ENCODE measurements at places on chromosomes 2 and 18.

- no peak for DNase-seq
These were observed 108.6 kb downstream of the EHBP1 start for GRCh38 chr2:62814123-62814522.

GRCh38 chr2:84908948-84909713, 3.7 kb downstream of the TMSB10 start:
- DNase-seq, result no peak

- DNase-seq, result no peak
These were observed 51.0 kb upstream of the MCFD2 start for GRCh38 chr2:46966576-46966975.

DNA sequence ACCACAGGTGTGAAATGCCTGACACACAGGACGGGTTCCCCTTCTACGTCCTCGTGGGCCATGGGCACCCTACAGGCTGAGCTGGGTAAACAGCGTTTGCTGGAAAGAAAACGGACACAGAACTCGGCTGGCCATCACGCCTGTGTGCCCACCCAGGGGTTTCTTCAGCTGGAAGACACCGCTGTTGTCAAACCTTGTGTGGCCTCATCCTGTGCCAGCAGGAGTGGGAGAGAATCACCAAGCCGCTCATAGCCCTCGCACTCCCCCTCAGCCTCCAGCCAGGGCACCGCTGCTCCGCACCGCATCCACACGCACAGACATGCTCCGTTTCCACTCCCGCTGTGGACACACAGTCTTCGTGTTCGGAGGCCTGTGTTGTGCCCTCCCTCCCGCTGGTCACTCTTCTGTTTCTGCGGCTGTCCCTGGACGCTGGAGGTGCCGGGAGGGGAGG, 161.4 kb downstream of the PXDN start:
- DNase-seq, result no peak

DNA sequence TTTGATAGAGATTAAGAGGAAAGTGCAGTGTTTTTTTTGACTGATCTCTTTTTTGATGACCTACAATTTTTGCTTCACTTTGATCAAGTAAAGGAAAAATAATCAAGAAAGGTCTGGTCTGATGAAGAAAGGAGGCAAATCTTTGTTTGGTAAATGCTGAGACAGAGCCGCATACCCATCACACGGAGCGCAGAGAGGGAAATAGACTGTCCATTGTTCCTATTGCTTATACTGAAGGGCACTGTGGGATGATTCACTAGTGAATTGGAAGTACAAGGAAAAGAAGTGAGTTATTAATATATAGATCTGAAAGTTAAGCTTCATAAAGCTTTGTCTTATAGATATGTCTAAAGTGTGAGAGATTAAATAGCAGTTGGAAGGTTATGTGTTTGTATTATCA, 455.1 kb downstream of the PLCL1 start:
- no peak for DNase-seq

GRCh38 chr2:6073191-6074088, 381.3 kb downstream of the SOX11 start:
- DNase-seq, result no peak

DNA sequence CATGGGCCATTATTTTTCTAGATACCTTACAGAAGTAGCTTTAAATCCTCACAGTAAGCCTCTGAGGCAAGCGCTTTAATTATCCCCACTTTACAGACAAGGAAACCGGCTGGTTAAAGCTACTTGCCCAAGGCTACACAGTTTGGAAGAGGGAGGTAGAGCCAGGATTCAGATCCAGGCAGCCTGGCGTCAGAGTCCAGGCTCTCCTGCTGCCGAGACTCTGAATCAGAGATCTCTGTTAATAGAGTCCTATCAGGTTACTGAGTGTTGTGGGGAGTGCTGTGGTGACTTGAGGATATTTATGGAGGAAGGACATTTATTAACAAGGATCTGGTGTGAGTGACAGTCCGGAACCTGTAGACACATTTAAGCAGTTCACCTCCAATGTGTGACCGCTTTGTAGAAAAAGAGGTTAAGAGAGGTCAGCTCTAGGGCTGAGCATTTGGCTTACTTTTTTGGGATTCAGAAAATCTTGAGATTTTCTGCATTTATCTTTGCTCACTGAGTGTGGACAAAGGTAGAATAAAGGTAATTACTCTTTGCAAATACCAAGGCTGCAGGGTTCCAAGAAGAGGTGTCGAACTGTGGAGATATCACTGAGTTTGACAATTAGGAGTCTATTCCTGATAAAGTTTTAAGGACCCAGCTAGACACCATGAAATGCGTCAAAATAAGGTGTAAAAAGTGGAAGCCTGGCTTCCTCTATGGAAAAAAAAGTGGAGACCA, 1.6 kb upstream of the CEP192 start:
- DNase-seq, result no peak

- DNase-seq, result no peak
These were observed 177.6 kb downstream of the MTX2 start for GRCh38 chr2:176446718-176447414.

- DNase-seq, result no peak
These were observed 56.1 kb upstream of the CDCA7 start for GRCh38 chr2:173298536-173299097.

DNA sequence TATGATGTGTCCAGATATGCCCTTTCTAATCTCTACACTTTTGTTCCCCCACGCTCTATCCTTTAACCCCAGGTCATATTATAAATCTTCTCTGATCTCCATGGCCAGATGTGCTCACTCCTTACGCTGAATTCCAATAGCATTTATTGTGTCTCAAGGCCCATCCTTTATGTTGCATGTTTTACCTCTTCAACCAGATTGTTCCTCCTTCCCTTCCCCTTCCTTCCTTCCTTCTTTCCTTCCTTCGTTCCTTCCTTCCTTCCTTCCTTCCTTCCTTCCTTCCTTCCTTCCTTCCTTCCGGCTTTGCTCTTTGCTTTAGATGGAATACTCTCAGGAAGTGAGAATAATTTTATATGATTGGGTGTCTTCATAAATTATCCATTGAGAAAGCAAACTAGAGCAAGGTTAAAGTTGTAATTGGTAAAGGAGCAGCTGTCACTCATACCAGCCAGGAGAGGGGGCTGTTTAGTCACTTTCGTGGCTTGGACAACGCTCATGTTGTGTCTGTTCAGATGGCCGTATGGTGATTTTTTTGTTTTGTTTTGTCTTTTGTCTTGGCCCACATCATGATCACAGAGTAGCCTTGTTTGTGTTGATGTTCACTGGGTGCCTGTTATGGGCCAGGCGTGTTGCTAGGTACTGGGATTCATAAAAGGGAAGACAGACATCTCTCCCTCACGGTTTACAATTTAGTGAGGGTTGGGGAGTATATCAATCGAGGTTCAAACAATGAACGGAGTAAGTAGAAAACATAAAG, 68.0 kb downstream of the DAW1 start:
- DNase-seq, result no peak

DNA sequence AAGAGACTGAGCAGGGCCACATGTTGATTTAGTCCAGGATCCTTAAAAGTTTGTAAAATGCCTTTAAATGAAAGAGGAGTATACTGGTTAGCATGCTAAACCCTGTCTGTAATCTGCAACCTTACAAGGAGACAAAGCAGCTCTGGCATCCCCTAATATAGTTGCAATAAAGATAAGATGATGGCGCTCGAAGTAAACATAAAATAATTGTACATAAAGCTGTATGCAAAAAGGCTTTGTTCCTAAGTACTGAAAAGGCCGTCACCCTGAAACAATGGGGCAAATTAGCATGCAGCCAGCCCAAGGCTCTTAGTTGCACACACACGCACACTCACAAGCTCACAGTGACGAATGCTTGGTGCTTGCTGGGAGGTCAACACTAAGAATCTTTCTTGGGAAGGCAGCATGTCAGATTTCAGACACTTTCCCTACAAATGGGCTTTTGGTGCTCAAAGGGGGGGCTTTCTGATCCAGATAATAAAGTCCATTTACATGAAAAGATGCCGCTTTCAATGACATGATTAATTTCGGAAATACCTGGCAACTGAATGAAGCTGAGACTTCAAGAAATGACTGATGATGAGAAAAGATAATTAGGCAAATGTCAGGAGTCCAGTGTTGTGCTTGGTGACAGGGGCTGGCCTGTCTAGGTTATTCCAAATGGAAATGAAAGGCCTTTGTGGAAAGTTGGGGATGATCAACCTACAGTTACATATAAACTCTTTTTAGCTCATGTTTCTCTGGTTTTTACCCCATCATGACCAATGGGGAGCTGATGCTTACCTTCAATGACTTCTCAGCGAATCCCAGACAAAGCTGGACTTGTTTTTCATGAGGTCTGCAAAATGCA, 370.3 kb downstream of the MEIS1 start:
- no peak for DNase-seq

- DNase-seq, result no peak
These were observed 159.0 kb upstream of the RASGRP3 start for GRCh38 chr2:33317369-33318007.

DNA sequence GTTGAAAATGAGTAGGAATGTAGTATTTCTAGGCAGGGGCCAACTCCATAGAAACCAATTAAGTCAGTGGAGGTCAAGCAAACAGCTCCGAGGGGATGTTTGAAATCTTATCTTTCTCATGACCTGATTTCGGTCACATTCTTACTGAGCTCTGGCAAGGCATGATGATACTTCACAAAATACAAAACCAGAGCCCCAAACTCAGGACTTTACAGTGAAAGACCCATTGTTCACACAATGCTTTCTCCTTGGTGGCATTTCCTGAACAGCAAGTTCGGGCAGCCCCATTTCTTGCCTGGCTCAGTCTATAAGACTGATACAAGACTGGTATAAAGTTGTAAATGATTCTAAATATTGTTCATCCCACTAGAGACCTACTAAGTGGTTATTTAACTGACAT, 53.3 kb downstream of the LAMA1 start:
- no peak for DNase-seq
